ENCODE measurements at places on chromosomes 4 and X.
A peak's percentile ranks its signal among the peaks of the same experiment; 100 is the strongest.

DNA sequence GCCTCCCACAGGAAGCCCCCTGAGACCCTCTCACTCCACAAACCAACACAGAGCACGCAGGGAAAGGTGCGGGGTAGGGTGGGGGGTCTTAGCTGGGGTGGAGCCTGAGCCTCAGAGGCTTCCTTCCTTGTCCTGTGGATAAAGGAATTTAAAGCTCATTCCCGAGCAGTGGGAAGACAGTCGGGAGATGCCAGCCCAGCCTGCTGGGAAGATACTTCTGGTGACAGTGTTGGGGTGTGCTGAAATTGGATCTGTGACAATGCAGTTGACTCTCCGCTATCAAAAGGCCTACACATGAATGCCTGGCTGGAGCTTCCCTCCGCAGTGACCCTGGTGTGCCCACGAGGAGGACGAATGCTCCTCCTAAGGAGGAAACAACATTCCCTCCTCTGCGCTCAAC lies 45.5 kb downstream of the JAKMIP1 start:
- no peak for DNase-seq

DNA sequence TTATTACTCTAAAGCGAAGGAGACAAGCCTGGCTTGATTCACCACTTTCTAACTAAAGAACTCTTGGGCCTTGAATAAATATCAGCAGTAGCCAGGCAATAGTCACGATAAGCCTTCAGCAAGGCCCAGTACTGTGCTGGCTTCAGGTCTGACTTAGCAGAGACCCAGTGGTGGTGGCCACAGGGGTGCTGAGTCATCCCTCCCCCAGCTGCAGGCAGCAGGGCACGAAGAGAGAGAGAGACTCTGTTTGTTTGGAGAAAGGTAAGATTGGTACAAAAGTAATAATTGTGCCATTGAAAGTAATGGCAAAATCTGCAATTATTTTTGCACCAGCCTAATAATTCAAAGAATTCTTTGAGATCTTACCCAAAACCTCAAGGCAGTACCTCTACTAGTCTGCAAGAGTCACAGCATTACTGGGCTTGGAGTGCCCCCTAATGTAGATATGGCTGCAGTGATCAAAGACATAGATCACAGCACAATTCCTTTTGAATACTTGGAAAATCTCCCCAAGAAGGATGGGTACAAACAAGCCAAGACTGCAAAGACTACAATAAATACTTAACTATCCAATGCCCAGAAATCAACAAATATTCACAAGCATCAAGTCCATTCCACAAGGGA lies 159.5 kb upstream of the USP38 start:
- no peak for DNase-seq

DNA sequence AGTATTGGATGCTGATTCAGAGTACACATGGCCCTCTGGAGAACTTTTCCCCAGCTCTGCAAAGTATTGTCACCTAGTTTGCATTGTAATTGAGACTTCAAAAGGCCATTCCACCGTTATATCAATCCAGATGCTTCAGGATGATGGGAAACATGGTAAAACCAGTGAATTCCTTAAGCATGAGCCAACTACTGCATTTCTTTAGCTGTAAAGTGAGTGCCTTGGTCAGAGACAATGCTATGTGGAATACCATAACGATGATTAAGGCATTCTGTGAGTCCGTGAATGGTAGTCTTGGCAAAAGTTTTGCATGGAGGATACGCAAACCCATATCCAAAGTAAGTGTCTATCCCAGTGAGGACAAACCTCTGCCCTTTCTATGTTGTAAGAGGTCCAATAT lies 355.2 kb downstream of the DCAF12L2 start:
- no peak for DNase-seq

DNA sequence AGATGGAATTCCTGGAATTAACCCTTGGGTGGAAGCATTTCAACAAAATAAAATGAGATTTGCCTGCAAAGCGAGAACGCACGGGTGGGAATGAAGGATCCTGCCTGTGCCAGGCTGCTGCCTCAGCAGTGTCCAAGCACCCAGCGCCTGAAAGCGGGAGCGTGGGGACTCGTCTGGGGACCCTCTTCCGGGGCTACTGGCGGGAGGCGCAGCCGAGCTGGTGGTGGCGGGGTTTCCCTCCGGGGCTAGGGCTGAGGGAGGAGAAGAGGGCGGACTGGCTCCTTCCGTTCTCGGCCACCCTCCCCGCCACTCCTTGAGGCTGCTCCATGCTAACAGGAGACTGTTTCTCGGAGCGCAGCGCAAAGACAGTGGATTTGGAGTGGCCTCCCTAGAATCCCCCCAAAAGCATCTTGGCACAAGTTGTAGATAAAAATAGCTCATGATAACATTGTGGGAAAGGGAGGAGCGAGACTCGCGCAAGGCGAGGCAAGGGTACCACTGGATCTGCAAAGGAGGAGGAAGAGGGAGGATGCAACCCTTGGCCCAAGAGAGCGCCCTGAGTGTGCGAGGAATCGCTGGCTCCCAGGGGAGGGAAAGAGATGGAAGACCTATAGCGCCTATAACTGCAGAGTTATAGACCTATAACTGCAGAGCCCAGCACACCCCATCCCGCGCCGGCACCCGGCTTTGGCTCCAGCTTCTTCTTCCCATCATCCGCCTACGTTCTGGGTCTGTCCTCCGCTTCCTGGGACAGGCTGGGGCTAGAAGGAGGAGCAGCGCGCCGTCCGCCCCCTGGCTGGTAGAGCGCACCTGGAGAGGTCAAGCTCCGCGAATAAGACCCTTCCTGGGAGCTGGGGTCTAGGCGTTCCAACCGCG lies 1.3 kb downstream of the HS3ST1 start:
- DNase-seq = no peak

- DNase-seq = peak; percentile 3
These were observed 998.8 kb downstream of the GLUD2 start for GRCh38 chrX:122046226-122046625.

DNA sequence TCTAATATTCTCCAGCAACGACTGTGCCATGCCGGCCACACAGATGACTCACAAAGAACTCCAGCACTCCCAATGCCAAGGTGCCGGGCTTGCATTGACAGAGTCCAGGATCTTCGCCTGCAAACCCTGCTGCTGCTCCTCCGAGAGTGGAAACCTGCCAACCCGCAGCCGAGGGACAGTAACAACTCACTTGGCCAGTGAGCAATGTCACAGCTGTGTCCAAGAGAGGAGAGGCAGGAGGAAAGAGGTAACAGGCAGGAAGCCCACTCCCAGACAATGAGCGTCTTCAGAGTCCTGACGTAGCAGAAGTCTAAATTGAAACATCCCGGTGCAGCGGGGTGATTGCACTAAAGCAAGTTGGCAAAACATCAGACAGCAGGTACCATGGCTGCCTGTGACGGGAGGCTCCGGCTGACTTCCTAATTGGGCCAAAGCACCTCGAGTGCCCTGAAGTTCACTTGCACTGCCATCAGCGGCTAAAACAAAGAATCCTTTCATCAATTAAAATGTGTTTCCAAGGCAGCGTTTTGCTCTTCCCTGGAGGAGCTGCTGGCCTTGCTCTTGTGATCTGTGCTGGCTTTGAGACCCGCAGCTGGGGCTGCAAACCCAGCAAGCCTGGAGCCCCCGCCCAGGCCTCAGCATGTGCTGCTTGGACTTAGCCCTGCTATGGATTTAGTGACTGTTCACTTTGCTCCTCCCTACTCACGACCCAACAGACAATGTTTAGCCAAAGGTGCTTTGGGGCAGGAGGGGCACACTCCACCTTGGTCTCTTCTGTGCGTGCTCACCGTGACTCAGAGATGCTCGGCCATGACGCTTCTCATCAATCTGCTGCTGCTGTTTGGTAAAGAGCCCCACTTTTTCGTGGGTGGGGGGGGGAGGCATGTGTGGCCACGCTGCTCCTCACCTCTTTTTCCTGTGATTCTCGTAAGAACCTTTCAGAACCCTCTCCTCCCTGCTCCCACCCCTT lies 36.5 kb downstream of the DCTD start:
- no peak for DNase-seq

DNA sequence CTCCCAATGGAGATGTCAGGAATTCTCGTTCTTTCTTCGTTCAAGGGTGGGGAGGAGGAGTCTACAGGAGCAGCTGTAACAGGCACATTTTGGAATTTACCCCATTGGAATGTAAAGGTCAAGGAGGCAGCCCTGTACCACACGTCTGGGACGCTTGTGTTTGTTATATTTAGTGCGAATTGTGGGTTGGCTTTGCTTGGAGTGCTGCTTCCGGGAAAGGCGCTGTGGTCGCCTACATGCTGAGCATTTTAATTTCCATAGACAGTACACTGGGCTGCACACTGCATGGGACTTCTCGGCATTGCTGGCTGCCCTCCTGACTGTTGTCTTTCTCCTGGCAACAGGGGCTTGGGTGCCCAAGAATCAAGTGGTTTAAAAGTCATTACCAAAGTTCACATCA lies 12.8 kb downstream of the GYG2 start:
- DNase-seq = no peak

GRCh38 chr4:168631241-168632162 lies 134.7 kb downstream of the PALLD start:
- DNase-seq = peak; percentile 12

Measured in NCI-H510A (cell line).